Lower lobe of right lung (tissue), 2 donors: ENCODE measurements at places on chromosomes 12 and 14. TPM values are rescaled to one million over a fixed set of nuclear protein-coding genes. Genes with fewer than 3 reads are reported as not detected.
A peak's percentile ranks its signal among the peaks of the same experiment; 100 is the strongest.

- H3K4me3 ChIP-seq = no peak overlapping the region
- no peak for DNase-seq
- H3K36me3 ChIP-seq = no peaks in the 10 kb centered on the region
- no peak overlapping the region for H3K27ac ChIP-seq
- peaks cover 56% of the 10 kb centered on the region for H3K27me3 ChIP-seq
These were observed 5.2 kb downstream of the LRTM2 start for GRCh38 chr12:1825382-1826102.

GRCh38 chr12:4564818-4565217, 2.8 kb downstream of the DYRK4 start:
- peak overlapping the region; percentile 27 for H3K27ac ChIP-seq
- H3K27me3 ChIP-seq = no peaks in the 10 kb centered on the region
- H3K4me1 ChIP-seq = peaks cover 28% of the 10 kb centered on the region

- H3K4me3 ChIP-seq = no peak overlapping the region
- H3K27me3 ChIP-seq = no peaks in the 10 kb centered on the region
- DNase-seq = peak; percentile 54
- no peaks in the 10 kb centered on the region for H3K36me3 ChIP-seq
These were observed 224.3 kb downstream of the SLC41A2 start for GRCh38 chr12:104733717-104734175.

GRCh38 chr14:53408175-53408879, 255.2 kb upstream of the DDHD1 start:
- DNase-seq = no peak
- H3K4me3 ChIP-seq = no peak overlapping the region
- no peaks in the 10 kb centered on the region for H3K27me3 ChIP-seq
- no peaks in the 10 kb centered on the region for H3K36me3 ChIP-seq
- H3K27ac ChIP-seq = no peak overlapping the region

DNA sequence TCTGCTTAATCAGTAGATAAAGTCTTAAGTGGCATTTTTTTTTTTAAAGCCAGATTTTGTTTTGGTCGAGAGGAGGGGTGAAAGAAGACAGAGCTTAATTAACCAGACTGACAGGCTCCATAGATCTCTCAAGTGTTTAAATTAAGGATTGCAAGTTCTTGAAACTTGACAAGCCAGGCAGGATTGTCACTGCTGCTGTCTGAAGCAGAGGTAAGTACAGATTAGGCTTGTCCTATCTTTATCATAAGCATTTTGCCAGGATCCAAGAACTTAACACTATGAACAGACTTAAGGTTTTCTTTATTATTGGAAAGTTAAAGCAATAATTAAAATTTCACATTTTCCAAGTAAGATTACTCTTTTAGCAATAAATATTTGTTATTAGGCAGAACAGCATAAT, 179.6 kb upstream of the LMO3 start:
- H3K4me3 ChIP-seq = no peak overlapping the region
- no peaks in the 10 kb centered on the region for H3K36me3 ChIP-seq
- no peak for DNase-seq
- H3K4me1 ChIP-seq = no peaks in the 10 kb centered on the region
- H3K27ac ChIP-seq = no peak overlapping the region

GRCh38 chr14:85909581-85909980, 379.6 kb downstream of the FLRT2 start:
- DNase-seq = no peak
- no peak overlapping the region for H3K27ac ChIP-seq
- H3K36me3 ChIP-seq = no peaks in the 10 kb centered on the region
- H3K4me1 ChIP-seq = no peaks in the 10 kb centered on the region

- no peak overlapping the region for H3K27ac ChIP-seq
- no peaks in the 10 kb centered on the region for H3K36me3 ChIP-seq
- H3K4me1 ChIP-seq = no peaks in the 10 kb centered on the region
- H3K4me3 ChIP-seq = no peak overlapping the region
These were observed 162.4 kb downstream of the C12orf75 start for GRCh38 chr12:105492591-105493545.

- peak overlapping the region; percentile 86 for H3K4me3 ChIP-seq
- no peaks in the 10 kb centered on the region for H3K27me3 ChIP-seq
- peaks cover 16% of the 10 kb centered on the region for H3K36me3 ChIP-seq
- H3K4me1 ChIP-seq = peaks cover 58% of the 10 kb centered on the region
- H3K27ac ChIP-seq = peak overlapping the region; percentile 96
These were observed 604 bp downstream of the ZNF384 start for GRCh38 chr12:6688543-6688998.

DNA sequence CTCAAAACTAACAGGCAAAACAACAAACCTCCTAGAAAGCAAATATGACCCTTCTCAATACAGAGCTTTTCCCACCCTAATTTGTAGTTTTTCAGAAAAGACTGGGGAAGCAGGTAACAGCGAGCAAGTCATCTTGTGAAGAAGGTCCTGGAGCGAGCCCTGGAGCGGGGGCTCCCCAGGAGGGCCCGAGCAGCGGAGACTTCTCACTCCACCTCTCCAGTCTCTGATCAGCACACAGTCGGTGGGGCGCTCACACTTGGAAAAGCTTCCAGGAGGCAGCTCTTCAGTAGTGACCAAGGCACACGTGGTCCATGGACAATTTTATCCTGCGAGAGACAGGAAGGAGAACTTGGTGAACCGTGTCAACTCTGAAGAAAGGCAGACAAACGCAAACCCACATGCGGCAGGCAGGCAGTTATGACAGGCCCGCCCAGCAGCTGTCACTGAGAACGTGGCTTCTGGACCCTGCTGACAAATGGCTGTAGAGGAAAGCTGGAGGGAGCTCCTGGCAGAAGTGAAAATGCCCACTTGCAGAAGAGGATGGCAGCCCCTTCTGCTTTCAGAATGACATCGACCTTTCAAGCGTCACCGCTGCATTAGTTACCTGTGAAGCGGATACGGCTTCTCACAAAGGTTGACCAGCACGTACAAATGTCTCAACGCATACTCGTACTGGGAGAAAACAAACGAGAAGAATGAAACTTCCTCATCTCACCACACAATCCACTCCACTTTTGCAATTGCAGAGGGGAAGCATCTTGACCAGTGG, 44.2 kb downstream of the LGMN start:
- no peak for DNase-seq
- H3K4me1 ChIP-seq = no peaks in the 10 kb centered on the region
- H3K36me3 ChIP-seq = peaks cover 50% of the 10 kb centered on the region

- H3K36me3 ChIP-seq = no peaks in the 10 kb centered on the region
- no peaks in the 10 kb centered on the region for H3K27me3 ChIP-seq
- no peak overlapping the region for H3K27ac ChIP-seq
- H3K4me1 ChIP-seq = peaks cover 25% of the 10 kb centered on the region
- H3K4me3 ChIP-seq = no peak overlapping the region
- no peak for DNase-seq
These were observed 98.4 kb upstream of the SLC38A2 start for GRCh38 chr12:46470975-46471374.

- H3K27me3 ChIP-seq = peaks cover 9% of the 10 kb centered on the region
- H3K27ac ChIP-seq = no peak overlapping the region
- no peaks in the 10 kb centered on the region for H3K36me3 ChIP-seq
- H3K4me3 ChIP-seq = no peak overlapping the region
- DNase-seq = peak; percentile 51
These were observed 27.4 kb upstream of the METAP2 start for GRCh38 chr12:95446506-95446900.

DNA sequence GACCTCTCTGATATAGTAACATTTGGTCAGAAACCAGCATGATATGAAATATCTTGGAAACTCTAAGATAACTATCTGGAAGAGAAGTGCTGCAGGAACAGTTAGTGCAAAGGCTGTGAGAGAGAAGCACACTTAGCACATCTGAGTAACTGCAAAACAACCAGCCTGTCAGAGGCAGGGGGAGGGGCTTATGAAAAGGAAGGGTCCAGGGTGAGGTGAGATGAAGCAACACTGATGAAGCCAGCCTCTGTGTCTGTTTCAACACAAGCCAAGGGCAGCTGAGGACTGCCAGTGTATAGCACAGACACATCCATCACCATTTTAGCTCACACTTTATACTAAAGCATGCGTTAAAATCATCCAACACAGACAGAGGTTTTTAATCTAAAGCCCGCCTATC, 37.4 kb upstream of the OVCH1 start:
- no peak overlapping the region for H3K27ac ChIP-seq
- DNase-seq = no peak
- no peak overlapping the region for H3K4me3 ChIP-seq
- no peaks in the 10 kb centered on the region for H3K27me3 ChIP-seq

DNA sequence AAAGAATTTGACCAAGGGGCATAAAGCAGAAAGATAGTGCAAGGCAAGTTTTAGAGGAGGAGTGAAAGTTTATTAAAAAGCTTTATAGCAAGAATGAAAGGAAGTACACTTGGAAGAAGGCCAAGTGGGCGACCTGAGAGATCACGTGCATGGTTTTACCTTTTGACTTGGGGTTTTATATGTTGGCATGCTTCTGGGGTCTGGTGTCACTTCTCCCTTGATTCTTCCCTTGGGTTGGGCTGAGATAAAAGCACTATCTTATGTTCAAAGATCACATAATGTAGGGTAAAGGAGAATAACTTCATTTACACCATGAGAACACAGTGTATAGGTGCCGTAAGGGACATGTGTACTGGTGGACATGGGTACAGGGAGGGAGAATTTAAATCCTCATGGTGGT, 17.7 kb upstream of the TMEM30B start:
- DNase-seq = no peak
- no peak overlapping the region for H3K27ac ChIP-seq
- no peaks in the 10 kb centered on the region for H3K4me1 ChIP-seq
- H3K36me3 ChIP-seq = no peaks in the 10 kb centered on the region
- no peak overlapping the region for H3K4me3 ChIP-seq

GRCh38 chr12:122990561-122990960, 10.1 kb downstream of the ARL6IP4 start:
- H3K27ac ChIP-seq = no peak overlapping the region
- no peaks in the 10 kb centered on the region for H3K27me3 ChIP-seq
- DNase-seq = no peak
- H3K4me1 ChIP-seq = peaks cover 2% of the 10 kb centered on the region

DNA sequence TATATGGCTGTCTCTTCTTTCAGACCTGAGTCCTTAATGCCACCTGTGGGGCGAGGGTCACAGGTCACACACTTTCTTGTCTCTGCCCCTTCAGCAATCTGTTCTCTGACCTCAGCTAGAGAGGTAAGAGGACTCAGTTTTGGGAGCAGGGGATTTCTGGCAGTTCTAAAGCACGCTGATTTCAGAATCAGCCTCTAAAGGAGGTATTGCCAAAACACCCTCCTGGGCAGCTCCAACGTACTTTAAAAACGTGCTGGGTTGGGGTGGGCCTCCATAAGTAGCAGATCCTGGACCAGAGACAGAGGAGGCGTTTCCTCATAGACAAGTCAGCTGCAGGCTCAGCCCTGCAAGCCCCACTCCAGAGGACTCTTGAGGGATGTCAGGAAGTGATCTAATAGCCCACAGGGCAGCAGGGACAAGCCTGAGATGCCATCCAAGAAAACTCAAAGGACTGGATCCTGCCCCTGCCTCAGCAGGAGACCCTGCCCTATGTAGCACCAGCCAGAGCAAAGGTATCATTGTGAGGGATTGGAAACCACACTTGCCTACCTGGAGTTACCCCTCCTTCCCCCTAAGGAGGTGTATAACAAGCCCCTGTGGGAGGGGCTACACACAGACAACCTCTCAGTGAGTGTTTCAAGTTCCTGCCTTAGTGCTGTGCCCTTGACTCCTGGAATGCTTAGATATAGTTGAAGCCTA, 8.5 kb downstream of the CTDSP2 start:
- H3K27ac ChIP-seq = peak overlapping the region; percentile 67
- peaks cover 100% of the 10 kb centered on the region for H3K4me1 ChIP-seq
- H3K36me3 ChIP-seq = peaks cover 8% of the 10 kb centered on the region
- H3K4me3 ChIP-seq = peak overlapping the region; percentile 41
- DNase-seq = peak; percentile 72

GRCh38 chr12:117069101-117069797, 30.0 kb downstream of the TESC start:
- no peak overlapping the region for H3K4me3 ChIP-seq
- no peaks in the 10 kb centered on the region for H3K27me3 ChIP-seq
- no peaks in the 10 kb centered on the region for H3K4me1 ChIP-seq
- no peak for DNase-seq

GRCh38 chr14:103185051-103186029, 62.1 kb downstream of the TNFAIP2 start:
- H3K4me1 ChIP-seq = peaks cover 11% of the 10 kb centered on the region
- H3K36me3 ChIP-seq = no peaks in the 10 kb centered on the region
- no peak overlapping the region for H3K27ac ChIP-seq
- no peak overlapping the region for H3K4me3 ChIP-seq
- H3K27me3 ChIP-seq = peaks cover 22% of the 10 kb centered on the region
- DNase-seq = no peak

DNA sequence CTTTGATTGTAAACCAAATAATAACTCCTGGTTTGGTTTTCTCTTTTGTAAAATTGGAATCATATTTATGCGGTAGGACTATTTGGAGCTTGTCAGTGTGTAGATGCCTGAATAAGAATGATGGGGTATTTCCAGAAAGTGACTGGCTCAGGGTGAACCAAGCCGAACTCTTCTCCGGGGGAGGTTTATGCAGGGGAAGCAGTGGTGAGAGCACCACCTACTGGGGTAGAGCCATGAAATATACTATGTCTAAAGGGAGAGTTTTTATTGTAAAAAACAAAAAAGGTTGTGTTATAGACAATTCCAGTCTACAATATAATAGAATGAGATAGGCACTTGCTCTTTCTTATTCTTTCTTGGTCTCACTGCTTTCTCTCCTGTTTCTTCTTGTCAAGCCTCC, 222.9 kb upstream of the SLC16A7 start:
- no peak for DNase-seq
- H3K27me3 ChIP-seq = no peaks in the 10 kb centered on the region
- H3K36me3 ChIP-seq = no peaks in the 10 kb centered on the region
- no peak overlapping the region for H3K27ac ChIP-seq
- H3K4me3 ChIP-seq = no peak overlapping the region

GRCh38 chr12:3580094-3580749, 89.2 kb downstream of the PRMT8 start:
- H3K36me3 ChIP-seq = no peaks in the 10 kb centered on the region
- H3K4me3 ChIP-seq = no peak overlapping the region
- no peak for DNase-seq
- no peaks in the 10 kb centered on the region for H3K4me1 ChIP-seq

- no peaks in the 10 kb centered on the region for H3K4me1 ChIP-seq
- H3K4me3 ChIP-seq = no peak overlapping the region
- DNase-seq = no peak
- no peaks in the 10 kb centered on the region for H3K27me3 ChIP-seq
These were observed 54.3 kb downstream of the TECPR2 start for GRCh38 chr14:102417001-102417431.

- no peaks in the 10 kb centered on the region for H3K4me1 ChIP-seq
- no peak overlapping the region for H3K4me3 ChIP-seq
- H3K27ac ChIP-seq = no peak overlapping the region
- peaks cover 41% of the 10 kb centered on the region for H3K27me3 ChIP-seq
These were observed 68.0 kb upstream of the GALNT9 start for GRCh38 chr12:132397152-132397933.

Gene KRT85
- not detected for total RNA-seq

Gene INTS13
- 14.1 TPM for total RNA-seq

Gene CDCA3
- 2.9 TPM for total RNA-seq

Gene RPL10L
- total RNA-seq = not detected

Gene KRT6A
- total RNA-seq = 0.74 TPM

Gene MGST1
- 341 TPM for total RNA-seq

Gene PLCZ1
- total RNA-seq = not detected

Gene LRRK2
- total RNA-seq = 426 TPM
